Activated CD8-positive, alpha-beta memory T cell treated with anti-CD3 and anti-CD28 coated beads, Interleukin-2, amount 50 U/mL, for 48 hours (primary cell): ENCODE measurements at places on chromosomes 11 and 22.

DNA sequence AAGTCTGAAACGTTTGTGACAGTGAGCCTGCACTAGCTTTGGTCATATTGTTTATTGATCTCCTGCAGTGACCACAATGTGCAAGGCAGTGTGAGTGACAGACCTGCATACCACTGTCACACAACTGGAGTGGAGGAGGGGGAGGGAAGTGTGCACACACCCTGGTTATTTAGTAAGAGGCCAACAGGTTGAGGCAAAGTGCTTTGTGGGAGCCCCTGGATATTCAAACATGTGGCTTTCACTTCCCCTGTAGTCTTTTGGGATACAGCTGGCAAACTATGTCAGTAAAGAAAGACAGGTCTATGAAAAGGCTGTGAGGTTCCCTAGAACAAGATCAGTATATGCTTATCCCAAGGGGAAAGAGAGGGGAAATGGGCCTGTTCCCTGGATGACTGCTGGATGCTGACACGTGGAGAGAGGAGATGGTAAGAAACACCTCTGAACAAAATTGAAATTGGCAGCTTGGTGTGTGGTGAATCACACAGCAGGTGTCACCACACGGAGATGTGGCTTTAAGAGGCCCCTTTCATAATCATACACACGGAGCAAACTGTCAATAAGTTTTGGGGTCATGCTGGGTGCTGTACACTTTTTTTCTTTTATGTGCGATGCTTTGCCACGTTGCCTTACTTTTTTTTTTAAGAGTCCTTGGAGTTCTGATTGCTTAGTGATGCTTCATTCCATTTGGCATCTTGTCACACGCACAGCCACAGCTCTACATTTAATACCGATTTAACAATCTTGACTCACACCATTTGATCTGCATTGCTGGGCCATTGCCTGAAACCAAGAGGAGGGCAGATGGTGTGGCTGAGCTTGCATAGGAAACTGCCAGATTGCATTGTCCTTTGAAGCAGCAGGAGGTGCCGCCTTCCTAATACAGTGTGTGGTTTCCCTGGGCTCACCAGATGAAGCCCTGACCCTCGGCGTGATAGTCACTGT is 11.3 kb downstream of the OSBP2 start:
- no peak for DNase-seq

- DNase-seq, result no peak
Observed at GRCh38 chr22:39206491-39206890, 38.3 kb downstream of the PDGFB start.

- DNase-seq, result no peak
Observed at GRCh38 chr11:105372206-105372605, 232.6 kb upstream of the CARD18 start.

DNA sequence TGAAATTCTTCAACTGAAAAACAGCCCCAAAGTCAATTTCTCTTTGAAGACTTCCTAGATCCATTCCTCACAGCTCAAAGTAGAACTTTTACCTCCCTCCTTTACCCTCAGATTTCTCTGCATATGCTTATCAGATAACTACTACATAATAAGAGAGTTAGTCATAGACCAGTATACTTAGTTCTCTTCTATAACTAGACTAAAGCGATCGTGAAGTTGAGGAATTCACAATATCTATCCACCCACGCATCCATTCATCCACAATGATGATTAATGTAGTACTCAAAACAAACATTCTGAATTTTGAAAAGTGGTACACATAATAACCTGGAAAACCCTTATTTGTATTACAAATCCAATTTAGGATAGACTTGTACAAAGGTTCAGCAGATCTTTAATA is 800.9 kb upstream of the TENM4 start:
- DNase-seq, result no peak

- DNase-seq, result no peak
Observed at GRCh38 chr11:11074686-11075335, 217.0 kb upstream of the ZBED5 start.

GRCh38 chr11:22787551-22788162 is 41.9 kb downstream of the SVIP start:
- no peak for DNase-seq

DNA sequence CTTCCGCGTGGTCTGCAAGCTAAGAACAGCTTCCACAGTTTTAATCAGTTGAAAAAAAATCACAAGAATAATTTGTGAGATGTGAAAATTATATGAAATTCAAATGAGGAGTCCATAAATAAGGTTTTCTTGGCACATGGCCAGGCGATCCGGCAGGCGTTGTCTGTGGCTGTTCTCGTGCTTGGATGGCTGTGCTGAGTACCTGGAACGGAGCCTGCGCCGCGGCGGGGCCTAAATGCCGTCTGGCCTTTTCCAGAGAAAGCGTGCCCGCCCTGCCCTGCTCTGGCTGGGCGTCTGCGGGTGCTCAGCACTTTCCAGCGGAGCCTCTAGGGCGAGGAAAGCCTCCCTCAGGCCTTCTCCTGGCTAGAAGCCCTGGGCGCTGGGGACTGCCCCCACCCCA is 41.8 kb downstream of the OSBPL5 start:
- DNase-seq, result no peak

GRCh38 chr11:71999798-72000197 is 1.1 kb downstream of the IL18BP start:
- DNase-seq, result no peak

DNA sequence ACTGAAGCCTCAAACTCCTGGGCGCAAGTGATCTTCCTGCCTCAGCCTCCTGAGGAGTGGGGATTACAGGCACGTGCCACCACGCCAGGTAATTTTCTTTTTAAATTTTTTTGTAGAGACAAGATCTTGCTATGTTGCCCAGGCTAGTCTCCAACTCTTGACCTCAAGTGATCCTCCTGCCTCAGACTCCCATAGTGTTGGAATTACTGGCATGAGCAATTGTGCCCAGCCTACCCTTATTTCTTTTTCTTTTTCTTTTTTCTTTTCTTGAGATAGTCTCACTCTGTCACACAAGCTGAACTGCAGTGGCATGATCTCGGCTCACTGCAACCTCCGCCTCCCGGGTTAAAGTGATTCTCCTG is 63.9 kb downstream of the AAMDC start:
- DNase-seq, result no peak

DNA sequence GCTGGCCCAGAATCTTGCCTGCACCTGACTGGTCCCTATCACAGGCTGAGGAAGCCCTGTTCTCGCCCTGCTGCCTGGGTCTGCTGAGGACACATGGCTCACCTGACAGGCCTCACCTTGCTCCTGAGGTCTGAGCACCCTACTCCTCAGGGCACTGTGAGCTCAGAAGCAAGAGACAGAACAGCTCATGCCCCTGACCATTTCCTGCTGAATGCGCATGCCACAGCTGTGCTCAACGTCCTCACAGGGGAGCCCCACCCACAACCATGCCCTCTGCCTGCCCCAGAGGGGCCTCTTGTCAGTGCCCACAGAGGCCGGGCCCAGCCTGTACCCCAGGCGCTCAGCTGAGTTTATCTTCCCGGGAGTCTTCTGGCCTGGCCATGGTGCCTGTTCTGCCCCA is 2.8 kb upstream of the TSPO start:
- no peak for DNase-seq

DNA sequence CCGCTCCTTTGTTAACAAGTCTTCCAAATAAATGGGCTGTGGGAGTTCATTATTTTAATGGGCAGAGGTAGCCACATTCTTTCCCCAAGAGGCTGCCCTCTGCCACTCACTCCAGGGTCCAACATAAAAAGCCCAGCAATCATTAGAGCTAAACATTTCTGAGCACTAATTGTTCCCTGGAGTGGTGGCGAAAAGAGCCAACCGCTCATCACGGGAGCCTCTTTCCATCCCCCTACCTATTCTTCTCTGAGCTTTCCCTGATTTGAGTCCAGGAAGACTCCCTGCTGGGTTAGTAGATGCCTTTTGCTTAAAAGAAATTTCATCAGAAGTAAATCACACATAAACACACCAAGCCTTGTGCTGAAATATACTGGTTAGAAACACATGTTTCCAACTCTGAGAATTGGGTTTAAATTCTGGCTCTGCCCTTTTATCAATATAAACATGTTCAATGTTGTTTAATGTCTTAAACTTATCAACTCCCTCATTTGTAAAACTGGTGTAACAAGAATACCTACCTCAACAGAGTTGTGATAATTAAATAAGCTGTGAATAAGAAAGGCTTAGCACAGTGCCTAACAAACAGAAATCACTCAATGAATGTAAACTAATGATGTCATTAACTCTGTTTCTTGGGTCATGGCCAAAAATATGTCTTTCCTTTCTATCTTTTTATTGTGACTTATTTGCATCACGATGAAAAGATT is at the start of gene OR5A2:
TSS of gene OR5A2 (minus strand) at position 53 of the 707 bp plus-strand sequence. CDS start 3,460 bp downstream, outside the sequence.
- DNase-seq, result no peak

DNA sequence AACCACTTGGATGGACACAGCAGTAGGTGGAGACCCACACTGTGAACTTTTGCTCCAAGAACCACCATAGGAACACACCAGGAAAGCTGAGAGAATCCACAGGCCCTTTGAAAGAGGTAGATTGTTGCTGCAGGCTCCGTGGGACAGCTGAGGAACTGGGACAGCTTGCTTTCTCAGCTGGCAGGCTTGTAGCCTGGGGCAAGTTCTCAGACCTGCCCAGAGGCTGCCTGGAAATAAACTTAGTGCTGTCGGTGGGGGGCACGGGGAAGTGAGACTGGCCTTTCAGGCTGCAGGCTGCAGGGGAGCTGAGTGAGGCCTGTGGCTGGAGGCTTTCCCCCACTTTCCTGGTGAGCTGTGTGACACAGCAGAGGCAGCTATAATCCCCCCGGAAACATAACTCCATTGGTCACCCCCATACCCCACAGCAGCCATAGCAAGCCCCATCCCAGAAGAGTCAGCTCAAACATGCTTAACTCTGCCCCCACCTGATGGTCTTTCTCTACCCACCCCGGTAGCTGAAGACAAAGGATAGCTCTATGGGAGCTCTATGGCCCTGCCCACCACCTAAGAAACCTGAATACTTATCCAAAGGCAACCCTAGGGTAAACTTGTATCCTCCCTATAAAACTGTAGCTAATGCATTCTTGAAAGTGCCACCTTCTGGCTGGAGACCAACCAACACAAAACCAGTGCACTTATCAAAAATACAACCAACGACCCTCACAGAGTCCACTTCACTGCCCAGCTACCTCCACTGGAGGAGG is 21.4 kb upstream of the ACRV1 start:
- no peak for DNase-seq

DNA sequence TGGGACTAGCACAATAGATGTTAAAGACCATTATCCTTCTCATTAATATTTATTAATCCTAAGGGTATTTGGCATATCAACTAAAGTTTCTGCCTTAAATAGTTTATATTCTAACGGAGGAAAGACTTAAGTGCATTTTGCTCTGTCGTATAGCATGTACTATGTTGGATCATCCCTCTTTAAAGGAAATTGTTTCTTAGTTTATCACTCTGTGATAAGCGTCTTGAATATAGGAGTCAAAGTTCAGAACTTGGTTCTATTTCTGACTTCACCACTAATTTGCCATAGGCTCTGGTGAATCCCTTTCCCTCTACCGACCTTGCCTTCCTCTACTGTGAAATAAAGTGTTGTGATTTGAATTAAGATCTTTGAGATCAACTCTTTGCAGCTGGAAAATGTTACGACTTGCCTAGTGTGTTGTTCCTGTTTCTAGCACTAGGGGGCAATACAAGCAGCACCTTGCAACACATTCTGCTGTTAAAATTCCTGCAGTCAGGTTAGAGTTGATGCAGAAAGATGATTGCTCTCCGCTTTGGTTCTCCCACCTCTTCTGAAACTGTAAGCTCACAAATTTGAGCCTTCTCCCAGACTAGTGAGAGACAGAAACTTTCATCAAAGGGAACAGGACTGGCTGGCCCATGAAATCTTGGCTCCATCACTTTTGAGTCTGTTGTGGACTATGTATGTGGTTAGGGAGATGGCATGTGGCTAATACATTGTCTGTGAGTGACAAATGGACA is 27.8 kb upstream of the ZNRF3 start:
- no peak for DNase-seq

GRCh38 chr11:9823887-9824385 is 160.1 kb downstream of the SWAP70 start:
- DNase-seq, result no peak

- no peak for DNase-seq
Observed at GRCh38 chr11:79189055-79189454, 251.8 kb downstream of the TENM4 start.

DNA sequence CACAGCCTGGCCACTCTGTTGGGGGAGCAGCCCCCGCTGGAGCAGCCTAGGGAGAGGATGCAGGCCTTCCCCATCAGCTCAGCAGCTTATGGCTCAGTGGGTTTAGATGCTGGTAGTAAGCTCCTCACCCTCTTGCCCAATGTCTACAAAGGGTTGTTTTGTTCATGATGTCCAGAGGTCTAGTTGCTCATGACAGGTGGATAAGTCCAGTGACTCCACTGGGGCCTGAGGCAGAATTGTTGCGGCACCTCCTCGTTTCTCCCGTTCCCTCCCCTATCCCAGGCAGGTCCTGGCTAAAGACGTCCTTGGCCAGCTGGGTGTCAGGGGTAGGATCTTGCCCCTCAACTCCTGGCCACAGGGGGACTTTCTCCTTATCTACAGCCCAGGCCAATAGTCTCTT is 233.5 kb upstream of the B3GAT1 start:
- DNase-seq, result no peak

GRCh38 chr11:65782816-65783228 is 2.0 kb upstream of the AP5B1 start:
- peak; percentile 52 for DNase-seq

DNA sequence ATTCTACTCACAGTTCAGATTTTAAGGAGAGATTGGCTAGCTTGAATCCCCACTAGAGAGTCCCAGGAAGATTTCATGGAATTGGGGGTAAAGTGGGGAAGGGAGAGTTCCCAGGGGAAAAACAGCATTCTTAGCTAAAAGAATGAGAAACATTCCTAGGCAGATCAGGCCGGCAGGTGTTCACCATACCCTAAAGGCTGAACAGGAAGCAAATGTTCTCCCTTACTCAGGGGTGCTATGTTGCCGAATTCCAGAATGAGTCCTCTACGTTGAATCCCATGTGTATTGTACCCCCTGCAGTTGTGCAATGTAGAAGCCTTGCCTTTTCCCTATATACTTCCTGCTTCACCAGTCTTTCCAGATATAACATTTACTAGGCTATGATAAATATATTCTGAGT is 135.2 kb upstream of the NCAM1 start:
- DNase-seq, result no peak

- peak; percentile 65 for DNase-seq
Observed at GRCh38 chr22:37314315-37315074, 32.2 kb downstream of the CYTH4 start.

GRCh38 chr11:68471360-68472340 is 11.1 kb downstream of the PPP6R3 start:
- DNase-seq, result peak; percentile 77

GRCh38 chr11:84854498-84854880 is 772.7 kb downstream of the DLG2 start:
- no peak for DNase-seq

GRCh38 chr11:78063440-78064181 is at the start of gene THRSP:
Gene THRSP, plus strand, starts transcription at chr11:78063861. Its CDS starts 21 bp downstream, at chr11:78063882.
- no peak for DNase-seq
